ENCODE measurements at places on chromosomes 6 and 20.

- no peak for DNase-seq
Observed at GRCh38 chr6:54718541-54719023, 128.0 kb upstream of the FAM83B start.

GRCh38 chr20:58149437-58150091 is 78.9 kb downstream of the ANKRD60 start:
- DNase-seq: no peak

DNA sequence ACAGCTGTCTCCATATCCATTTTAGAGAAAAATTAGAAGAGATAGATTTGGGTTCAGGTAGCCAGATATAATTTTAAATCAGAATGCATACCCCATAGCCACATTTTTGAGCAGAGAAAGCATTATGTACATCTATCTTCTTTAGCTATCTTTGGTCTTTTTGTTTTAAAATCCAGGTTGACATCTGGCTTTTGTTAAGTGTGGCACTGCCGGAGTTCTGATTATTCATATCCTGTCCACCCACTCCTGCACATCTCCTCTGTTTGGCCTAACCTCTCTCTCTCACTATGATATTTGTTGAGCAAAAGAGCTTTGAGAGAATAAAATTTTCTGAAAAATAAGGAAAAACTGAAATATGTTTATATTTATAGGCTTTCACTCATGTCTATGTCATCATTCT is 189.7 kb downstream of the PACRG start:
- DNase-seq: no peak

DNA sequence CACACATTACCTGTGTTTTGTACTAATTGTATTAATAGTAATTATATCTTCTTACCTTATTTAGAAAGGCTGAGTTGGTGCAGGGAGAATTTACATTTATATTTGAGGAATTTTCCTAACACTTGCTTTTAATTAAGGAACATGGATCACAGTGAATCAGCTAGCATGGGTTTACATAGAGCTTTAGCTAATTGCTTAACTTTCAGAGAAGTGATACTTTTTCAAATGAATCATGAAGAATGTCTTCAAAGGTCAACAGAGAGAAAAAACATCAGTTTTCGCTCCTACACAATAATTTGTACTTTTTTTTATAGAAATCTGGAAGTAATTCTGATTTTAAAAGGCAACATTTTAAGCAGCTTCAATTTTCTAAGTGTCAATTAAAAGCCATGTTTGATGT is 195.0 kb upstream of the HEY2 start:
- no peak for DNase-seq

- no peak for DNase-seq
Observed at GRCh38 chr20:32522526-32522775, 62.7 kb downstream of the NOL4L start.

DNA sequence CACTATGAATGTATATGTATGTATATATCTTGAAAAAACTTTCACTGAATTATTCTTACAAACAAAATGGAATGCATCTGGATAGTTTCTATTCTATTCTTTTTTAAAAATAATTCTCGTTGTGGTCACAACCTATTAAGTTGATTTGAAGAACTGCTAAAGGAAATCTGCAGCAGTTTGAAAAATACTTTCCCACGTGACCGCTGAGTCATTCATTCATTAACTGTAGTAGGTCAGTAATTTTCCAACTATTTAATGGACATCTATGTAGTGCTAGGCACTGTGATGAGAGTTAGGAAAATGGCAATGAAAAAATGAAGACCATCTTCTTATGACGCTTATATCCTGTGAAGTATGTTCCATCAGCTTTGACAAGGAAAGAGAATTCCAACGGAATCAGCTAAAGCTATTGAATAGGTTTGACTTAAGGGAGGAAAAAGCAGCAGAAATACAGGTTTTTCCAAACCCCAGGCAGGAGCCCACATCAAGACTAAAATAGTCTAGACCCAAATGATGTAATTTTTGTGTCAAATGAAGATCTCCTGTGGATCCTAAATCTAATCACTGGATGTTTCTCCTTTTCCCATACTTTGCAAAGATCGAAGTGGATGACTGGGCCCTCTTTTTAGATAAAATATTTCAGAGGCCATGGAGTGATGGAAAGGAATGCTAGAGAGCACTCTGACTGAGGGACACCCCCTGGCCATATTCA is 4.1 kb upstream of the EFHC1 start:
- DNase-seq: no peak

- DNase-seq: no peak
Observed at GRCh38 chr6:35168461-35168861, 27.3 kb upstream of the TCP11 start.

- no peak for DNase-seq
Observed at GRCh38 chr6:137543114-137543513, 48.9 kb upstream of the OLIG3 start.

- DNase-seq: no peak
Observed at GRCh38 chr6:25387911-25388310, 108.7 kb downstream of the CARMIL1 start.

DNA sequence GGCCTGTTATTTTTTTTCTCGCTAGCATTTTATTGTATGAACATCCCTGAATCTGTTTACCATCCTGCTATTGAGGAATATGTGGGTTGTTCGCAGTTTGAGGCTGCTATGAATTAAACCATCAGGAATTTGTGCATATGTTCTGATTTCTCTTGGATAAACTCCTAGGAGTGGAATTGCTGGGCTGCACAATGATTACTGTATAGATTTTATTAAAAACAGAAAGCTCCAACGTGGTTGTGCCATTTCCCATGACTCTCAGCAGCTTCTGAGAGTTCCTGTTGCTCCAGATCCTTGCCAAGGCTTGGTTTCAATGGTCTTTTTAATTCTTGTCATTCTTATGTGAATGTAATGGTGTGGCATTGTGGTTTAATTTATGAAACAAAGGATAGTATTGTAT is 75.1 kb downstream of the EDN3 start:
- DNase-seq: no peak

GRCh38 chr6:82711971-82712370 is 348.4 kb downstream of the TPBG start:
- no peak for DNase-seq

DNA sequence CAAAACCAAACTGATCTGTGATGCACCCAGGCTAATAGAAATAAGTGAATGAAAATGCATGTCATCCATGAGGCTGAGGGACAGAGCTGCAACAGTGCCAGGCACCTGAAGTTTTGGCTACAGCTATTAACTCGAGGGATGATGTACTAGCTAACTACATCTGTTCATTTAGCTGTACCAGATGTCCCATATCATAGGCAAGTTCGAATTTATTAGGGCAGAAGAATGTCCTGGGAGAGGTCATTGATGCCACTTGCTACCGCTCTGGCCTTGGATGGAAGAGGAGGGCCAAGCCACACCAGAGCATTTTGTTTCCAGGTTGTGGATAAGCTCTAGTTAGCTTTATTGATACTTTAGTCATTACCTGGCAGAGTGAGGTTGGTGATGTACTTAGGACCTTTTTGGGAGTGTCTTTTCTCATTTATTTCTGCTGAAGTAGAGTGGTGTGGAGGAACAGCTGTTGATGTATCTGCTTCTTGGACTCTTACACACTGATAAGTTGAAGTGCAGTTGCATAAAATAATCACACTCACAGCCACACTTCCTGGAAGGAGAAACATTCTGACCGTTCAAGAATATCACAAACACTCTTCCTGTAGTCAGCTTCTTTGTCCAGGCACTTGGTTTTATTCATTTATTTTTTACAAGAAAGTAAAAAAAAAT is 8.2 kb downstream of the ZFAND3 start:
- DNase-seq: no peak

DNA sequence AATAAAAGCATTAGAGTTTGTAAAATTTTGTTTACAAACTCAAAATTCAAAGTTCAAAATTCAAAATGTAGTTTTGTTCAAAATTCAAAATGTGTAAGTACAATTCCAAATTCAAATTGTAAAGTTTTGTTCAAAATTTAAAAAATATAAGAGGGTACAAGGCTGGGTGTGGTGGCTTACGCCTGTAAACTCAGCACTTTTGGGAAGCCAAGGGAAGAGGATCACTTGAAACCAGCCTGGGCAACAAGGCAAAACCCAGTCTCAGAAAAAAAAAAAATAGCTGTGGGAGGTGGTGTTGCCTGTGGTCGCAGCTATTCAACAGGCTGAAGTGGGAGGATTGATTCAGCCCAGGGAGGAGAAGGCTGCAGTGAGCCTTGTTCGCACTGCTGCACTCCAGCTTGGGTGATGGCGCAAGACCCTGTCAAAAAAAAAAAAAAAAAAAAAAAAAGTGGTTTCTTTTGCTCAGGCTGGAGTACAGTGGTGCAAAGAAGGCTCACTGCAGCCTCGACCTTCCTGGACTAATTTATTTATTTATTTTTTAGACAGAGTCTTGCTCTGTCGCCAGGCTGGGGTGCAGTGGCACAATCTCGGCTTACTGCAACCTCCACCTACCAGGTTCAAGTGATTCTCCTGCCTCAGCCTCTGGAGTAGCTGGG is 5.4 kb upstream of the ZBTB12 start:
- no peak for DNase-seq

- peak; percentile 54 for DNase-seq
Observed at GRCh38 chr6:10886691-10887502, at the start of gene SYCP2L. Gene SYCP2L, plus strand, starts transcription at chr6:10887052. Its CDS starts 75 bp downstream, at chr6:10887127.

- DNase-seq: no peak
Observed at GRCh38 chr6:37225350-37226169, 32.0 kb upstream of the TBC1D22B start.

DNA sequence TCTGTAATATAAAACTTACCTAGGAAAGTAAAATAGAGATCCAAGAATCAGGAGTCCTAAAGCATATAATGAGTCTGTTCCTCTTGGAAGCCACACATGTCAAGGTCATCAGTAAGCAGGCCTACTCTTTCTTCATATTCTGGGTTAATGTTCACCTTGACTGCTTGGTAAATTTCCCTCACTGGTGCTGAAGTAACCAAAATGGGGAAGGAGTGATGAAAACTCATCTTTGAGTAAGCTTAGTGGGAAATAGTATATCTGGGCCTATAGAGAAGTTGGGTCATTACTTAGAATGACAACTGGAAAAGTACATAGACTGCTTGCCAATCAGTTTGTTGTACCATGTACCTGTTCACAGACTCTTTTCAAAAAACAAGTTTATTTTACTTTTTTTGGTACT is 6.6 kb downstream of the TSPYL4 start:
- no peak for DNase-seq

DNA sequence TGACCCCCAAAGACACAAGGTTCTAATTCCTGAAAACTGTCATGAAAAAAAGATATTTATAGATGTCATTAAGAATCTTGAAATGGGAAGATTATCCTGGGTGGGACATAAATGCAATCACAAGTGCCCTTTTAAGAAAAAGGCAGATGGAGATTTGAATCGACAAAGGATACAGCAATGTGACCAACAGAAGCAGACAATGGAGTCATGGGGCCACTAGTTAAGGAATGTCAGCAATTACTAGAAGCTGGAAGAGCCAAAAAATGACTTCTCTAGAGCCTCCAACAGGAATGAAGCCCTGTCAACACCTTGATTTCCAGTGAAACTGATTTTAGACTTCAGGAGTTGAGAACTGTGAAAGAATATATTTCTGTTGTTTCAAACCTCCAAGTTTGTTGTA is 448.5 kb downstream of the MEI4 start:
- DNase-seq: no peak

GRCh38 chr20:37520419-37520955 is 563 bp upstream of the NNAT start:
- peak; percentile 61 for DNase-seq

- DNase-seq: no peak
Observed at GRCh38 chr6:3825851-3826581, 23.2 kb upstream of the FAM50B start.

- no peak for DNase-seq
Observed at GRCh38 chr20:34791289-34792020, 34.0 kb downstream of the NCOA6 start.

DNA sequence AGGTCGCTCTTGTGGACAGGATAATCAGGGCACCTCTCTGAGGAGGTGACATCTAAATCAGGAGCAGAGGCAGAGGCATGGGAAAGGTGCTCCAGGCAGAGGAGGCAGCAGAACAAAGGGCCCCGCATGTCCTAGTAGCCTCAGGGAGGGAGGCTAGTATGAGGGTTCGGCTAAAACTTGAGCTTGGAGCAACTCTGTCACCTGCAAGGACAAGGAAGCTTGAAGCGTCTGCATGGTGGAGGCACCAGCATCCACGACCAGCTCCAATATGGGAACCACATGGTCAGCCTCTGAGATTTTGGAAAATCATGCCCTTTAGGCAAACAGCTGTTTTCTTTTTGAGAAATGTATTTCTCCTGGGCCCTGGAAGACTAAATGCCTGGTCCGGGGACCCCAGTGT is 13.0 kb upstream of the MPC1 start:
- DNase-seq: no peak
